ENCODE measurements at places on chromosomes 11 and 22.

- DNase-seq: no peak
These were observed 13.8 kb upstream of the TUBA8 start for GRCh38 chr22:18096823-18097222.

DNA sequence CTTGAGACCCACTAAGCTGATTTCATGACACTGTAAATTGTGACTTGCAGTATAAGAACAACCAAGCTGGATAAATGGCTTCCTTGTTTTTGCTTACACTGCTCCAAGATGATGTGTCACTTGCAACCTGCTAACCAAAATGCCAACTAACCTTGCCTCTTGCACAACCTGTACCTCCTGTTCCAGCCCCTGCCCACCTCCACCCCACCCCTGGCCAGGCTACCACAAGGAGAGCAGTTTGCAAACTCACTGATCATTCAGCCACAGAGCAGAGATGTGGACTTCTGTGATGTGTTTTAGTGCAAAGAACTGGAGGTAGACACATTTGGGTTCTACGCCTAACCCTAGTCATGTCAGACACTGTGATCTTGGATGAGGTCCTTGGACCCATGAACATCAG lies 4.3 kb upstream of the APOL6 start:
- peak; percentile 44 for DNase-seq

- no peak for DNase-seq
These were observed 4.3 kb upstream of the TRIM44 start for GRCh38 chr11:35658020-35658948.

GRCh38 chr11:123357990-123358827 lies 71.9 kb upstream of the GRAMD1B start:
- peak; percentile 67 for DNase-seq

- DNase-seq: no peak
These were observed 10.7 kb downstream of the CWF19L2 start for GRCh38 chr11:107446822-107447431.

DNA sequence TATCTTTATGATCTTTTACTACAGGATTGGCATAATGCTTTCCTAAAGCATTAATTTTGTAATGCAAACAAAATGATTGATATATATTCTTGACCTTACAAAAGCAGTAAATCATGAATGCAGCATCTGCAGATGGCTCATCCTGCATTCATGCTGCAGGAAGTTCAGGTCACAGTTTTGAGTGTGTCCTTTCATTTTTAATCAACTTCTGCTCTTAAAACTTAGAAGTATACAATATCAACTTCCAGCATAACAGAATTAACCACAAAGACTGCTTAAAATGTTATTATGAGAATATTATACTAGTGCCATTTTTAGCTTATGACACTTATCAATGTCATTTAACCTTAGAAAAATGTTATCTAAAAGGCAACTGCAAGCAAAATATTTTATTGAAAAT lies 54.0 kb downstream of the SLC36A4 start:
- DNase-seq: no peak

GRCh38 chr22:31614781-31615490 lies 47.1 kb downstream of the PISD start:
- DNase-seq: no peak

GRCh38 chr11:120241277-120241676 lies 1.3 kb downstream of the POU2F3 start:
- DNase-seq: no peak

DNA sequence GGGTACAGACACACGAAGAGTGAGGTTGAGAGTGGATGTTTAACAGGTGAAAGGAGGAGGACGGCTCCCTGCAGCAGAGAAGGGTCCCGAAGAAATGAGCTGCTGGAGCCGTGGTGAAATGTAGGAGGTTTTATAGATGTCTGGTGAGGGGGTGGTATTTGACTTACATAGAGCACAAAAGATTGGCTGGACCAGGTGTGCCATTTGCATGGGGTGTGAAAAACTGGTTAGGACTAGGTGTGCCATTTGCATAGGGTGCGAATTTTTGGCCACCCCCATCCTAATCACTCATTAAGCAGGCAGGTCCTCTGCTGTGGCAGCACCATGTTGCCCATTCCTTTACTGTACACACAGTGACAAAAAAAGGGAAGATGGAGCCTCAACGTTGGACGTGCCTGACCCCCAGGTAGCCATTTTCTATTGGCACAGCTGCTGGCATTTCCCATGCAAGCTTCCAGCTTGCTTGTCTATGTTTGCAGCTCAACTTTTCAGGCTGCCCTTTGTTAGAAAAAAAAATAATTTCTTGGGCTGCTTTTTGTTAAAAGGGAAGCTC lies 581.7 kb upstream of the B3GAT1 start:
- DNase-seq: no peak

DNA sequence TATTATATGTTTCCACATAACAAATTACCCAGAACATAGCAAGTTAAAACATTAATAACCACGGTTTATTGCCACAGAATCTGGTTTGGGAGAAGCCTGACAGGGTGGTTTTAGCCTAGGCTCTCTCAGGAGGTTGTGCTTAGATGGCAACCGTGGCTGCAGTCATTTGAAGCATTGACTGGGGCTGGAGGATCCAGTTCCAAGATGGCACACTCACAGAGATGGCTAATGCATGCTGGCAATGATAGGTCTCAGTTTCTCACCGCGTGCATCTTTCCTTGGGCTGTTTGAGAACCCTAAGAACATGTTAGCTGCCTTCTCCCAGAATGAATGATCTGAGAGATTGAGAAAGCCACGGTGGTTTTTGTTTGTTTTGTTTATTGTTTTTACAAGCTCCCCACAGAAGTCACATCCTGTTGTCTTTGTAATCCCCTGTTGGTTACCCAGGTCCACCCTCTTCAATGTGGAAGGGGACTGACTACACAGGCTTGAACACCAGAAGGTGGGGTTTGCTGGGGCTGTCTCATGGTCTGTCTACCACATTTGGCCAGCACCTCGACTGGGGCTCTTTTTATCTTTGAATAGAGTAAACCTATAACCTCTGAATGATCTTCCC lies 36.6 kb upstream of the GRAMD1B start:
- no peak for DNase-seq

- no peak for DNase-seq
These were observed 3.4 kb upstream of the OR6Q1 start for GRCh38 chr11:58027341-58027740.

DNA sequence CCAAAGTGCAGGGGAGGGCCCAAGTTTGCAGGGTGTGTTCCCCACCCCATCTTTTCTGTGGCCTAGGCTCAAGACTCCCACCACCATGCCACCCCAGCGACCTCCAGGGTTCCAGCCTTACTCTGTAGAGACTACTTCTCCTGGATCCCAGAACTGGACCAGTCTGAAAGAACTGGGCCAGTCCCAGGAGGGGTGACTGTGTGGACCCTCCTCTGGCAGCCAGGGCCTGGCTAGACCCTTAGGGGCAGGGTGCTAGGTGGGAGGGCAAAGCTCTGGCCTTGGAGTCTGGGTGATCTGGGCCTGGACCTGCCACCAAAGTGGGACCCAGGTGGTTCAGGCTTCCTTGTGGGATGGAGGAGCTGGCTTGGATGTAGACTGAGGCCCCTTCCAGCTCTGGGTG lies 41.8 kb upstream of the ACCSL start:
- DNase-seq: peak; percentile 41

- no peak for DNase-seq
These were observed 218.8 kb downstream of the HIPK3 start for GRCh38 chr11:33475993-33476392.

DNA sequence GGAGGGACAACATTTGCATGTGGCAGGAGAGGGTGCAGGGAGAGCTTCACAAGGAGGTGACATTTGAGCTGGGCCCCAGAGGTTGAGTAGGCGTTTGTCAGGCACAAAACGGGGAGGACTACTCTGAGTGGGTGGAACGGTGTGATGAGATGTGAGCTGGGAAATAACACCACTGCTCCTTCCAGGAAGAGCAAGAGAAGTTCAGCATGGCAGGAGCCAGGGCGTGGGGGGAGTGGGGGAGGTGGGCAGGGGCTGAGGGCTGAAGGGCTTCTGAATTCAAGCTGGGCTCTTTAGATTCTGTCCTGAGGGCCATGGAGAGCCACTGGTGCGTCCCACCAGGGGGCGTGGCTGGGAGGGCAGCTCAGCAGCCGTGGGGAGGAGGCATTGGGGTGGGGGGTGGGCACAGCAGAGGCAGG lies 54.2 kb downstream of the OTOG start:
- no peak for DNase-seq

DNA sequence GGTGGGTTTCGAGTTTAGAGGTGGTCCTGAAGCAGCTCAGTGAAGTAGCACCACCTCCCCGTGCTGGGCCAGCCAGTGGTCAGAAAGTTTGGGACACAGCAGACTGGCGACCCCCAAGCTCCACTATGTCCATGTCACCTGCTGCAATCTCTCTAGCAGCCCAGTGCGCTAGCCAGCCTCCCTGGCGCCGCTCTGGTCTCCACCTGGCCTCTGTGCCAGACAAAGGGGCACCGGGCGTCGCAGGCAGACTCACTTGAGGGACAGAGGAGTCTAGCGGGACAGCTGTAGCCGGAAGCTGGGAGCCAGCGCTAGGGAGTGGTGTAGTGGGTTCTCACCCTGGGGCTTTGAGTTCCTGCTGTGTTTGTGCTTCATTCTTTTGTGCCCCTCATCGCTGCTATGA lies 25.5 kb downstream of the MYBPC3 start:
- no peak for DNase-seq

DNA sequence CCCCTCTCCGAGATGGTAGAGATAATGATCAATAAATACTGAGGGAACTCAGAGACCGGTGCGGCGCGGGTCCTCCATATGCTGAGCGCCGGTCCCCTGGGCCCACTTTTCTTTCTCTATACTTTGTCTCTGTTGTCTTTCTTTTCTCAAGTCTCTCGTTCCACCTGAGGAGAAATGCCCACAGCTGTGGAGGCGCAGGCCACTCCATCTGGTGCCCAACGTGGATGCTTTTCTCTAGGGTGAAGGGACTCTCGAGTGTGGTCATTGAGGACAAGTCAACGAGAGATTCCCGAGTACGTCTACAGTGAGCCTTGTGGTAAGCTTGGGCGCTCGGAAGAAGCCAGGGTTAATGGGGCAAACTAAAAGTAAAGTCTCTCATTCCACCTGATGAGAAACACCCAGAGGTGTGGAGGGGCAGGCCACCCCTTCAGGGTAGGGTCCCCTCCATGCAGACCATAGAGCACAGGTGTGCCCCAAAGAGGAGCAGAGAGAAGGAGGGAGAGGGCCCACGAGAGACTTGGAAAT lies 43.2 kb downstream of the IGLL1 start:
- peak; percentile 33 for DNase-seq

DNA sequence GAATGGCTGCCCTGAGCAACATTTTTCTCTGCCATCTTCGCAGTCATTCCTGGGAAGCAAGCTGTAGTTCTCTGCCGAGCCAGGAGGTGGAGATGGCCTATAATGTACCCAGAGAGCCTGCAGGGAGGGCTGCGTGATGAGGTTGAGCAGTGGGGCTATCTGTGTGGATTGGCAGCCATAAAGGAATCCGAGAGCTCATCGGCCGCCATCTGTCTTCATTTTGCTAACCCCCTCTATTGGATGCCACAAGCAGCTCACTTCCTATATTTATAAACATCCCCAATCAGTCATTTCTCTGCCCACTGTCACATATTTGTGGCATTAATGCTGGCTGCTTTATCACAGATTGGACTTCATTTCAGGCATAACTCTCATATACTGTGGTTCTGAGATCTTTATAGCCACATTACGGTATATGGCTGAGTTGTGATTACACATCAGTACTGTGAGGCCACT lies 209.5 kb downstream of the NTM start:
- no peak for DNase-seq

- DNase-seq: no peak
These were observed 6.5 kb downstream of the RBFOX2 start for GRCh38 chr22:36022162-36022561.

DNA sequence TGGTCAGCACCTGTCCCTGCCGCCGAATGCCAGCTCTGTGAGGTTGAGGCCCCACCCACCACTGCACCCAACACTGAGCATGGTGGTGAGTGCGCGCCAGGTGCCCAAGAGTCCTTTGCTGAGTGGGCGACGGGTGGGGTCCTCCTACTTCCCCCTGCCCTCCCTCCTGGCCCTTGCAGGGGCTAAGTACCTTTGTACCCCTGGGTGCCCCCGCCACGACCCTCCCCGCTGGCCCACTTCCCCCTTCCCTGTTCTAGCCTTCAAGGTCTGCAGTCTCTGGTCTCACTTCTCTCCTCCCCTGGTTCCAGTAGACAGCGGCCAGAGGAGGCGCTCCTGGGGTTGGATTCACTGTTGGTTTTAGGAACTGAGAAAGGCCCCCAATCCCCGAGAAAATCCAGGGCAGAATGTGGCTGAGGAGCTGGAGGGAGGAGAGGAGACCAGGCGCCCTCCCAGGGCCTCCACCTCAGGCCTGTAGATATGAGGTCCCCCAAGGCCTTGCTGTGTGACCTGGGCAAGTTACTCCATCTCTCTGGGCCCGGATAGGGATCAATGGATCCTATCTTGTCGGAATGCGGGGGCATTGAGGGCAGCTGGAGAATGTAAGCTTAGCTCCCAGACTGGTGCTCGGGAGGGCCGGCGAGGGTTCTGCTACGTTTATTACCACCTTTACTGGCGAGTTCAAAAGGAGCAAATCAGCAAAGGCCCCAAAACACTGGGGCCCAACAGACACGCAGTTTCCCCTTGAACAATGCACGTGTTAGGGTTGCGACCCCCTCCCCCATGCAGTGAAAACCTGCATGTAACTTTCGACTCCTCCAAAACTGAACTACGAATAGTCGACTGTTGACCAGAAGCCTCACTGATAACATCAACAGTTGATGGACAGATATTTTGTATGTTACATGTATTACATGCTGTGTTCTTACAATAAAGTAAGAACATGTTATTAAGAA lies 31.9 kb upstream of the SMIM38 start:
- no peak for DNase-seq
